ENCODE measurements at places on chromosomes 11 and 22.

GRCh38 chr11:94545264-94546161, 1.8 kb downstream of the FUT4 start:
- no peaks in the 10 kb centered on the region for H3K27me3 ChIP-seq
- no peak for DNase-seq
- no peak overlapping the region for H3K27ac ChIP-seq
- peaks cover 42% of the 10 kb centered on the region for H3K4me1 ChIP-seq
- H3K4me3 ChIP-seq = peak overlapping the region; percentile 77

- no peaks in the 10 kb centered on the region for H3K36me3 ChIP-seq
- H3K4me1 ChIP-seq = peaks cover 68% of the 10 kb centered on the region
- no peak for DNase-seq
These were observed 9.7 kb downstream of the PDGFB start for GRCh38 chr22:39234867-39235687.

DNA sequence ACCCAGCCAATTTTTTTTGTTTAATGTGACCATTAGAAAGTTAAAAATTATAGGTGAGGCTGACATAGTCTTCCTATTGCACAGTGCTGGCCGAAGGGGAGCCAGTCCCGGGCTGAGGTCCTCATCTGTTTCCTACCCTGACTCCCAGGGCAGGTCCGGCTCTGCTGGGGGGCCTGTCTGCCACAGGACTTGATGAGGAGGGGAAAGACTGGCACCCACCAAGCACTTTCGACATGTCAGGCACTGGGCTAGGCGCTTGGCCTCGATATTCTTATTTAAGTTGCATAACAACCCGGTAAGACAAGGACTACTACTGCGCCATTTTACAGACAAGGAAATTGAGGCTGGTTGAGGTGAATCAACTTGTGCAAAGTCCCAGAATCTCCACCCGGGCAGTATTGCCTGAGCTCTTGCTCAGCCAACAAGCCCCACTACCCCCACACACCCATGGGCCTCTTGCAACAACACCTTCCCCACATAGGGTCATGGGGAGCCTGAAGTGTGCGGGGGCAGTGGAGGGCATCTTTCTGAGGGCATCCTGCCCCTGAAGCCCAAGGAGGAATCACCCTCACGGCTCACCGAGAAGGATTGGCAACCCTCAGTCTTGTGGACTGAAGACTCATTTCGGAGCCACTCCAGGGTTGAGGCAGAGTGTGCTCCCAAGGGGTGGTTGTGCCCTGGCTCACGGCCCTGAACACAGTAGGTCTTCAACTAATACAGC, 62.7 kb upstream of the LINC01488 start:
- no peaks in the 10 kb centered on the region for H3K4me1 ChIP-seq
- peaks cover under 1% of the 10 kb centered on the region for H3K36me3 ChIP-seq
- no peak overlapping the region for H3K27ac ChIP-seq
- no peak for DNase-seq
- peaks cover under 1% of the 10 kb centered on the region for H3K27me3 ChIP-seq

DNA sequence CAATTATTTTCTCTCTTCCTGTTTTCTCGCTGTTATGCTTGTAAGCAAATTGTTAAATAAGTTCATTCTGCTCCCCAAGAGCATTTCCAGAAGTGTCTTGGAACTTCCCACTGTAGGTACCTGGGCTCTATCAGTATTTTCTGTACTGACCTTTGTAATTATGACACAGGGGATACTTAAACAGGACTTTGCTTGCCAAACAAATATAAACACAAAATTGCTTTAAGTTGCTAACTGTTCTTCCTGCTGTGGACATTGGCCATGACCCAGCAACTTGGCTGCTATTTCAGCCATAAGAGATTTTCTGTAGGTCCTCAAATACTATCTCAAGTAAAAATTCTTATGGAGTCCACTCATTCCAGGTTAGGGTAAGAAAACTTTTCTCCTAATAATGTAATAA, 30.1 kb downstream of the SYT9 start:
- no peak overlapping the region for H3K27ac ChIP-seq
- DNase-seq = no peak
- H3K4me1 ChIP-seq = no peaks in the 10 kb centered on the region
- no peak overlapping the region for H3K4me3 ChIP-seq
- H3K36me3 ChIP-seq = no peaks in the 10 kb centered on the region

DNA sequence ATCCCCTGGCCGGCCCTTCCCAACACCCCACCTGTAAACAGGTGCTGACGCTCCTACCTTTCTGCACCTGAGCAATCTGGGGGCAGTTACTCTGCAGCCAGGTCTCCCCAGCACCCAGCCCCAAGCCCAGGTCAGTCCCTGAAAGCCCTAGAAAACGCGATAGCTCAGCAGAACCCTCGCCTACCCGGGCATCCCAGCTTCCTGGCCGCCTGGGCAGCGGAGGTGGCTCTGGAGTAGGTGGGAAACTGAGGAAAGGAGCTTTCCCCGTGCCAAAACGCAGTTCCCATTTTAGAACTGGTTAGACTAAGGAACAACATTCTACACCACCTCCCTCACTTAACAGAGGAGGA, 445 bp downstream of the SYTL2 start:
- H3K36me3 ChIP-seq = no peaks in the 10 kb centered on the region
- H3K4me1 ChIP-seq = peaks cover 28% of the 10 kb centered on the region
- peak overlapping the region; percentile 82 for H3K4me3 ChIP-seq
- peak overlapping the region; percentile 56 for H3K27ac ChIP-seq
- peak; percentile 9 for DNase-seq
- H3K27me3 ChIP-seq = peaks cover 7% of the 10 kb centered on the region

- H3K4me1 ChIP-seq = no peaks in the 10 kb centered on the region
- no peak for DNase-seq
- no peaks in the 10 kb centered on the region for H3K36me3 ChIP-seq
- no peak overlapping the region for H3K4me3 ChIP-seq
- H3K27ac ChIP-seq = no peak overlapping the region
These were observed 69.5 kb downstream of the C11orf91 start for GRCh38 chr11:33630936-33631748.

DNA sequence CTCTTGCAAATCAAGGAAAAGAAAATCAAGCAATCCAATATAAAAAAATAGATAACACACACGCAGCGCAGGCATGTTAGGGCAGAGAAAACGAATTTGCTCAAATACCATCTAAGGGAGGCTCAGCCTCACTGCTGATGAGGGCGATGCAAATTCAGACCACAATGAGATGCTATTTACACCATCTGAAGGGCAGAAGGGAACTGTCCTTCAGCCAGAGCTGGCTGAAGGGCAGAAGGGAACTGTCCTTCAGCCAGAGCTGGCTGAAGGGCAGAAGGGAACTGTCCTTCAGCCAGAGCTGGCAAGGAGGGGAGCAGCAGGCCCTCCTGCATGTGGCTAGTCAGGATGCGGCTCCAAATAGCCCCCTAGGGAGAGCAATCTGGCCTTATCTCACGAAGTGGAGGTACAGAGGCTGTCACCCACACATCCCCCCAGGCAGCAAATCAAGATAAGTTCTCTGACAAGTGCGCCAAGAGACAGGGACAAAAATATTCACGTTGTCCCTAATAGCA, 7.6 kb upstream of the SLC39A13 start:
- peak overlapping the region; percentile 69 for H3K27ac ChIP-seq
- H3K4me3 ChIP-seq = peak overlapping the region; percentile 61
- no peak for DNase-seq
- peaks cover 21% of the 10 kb centered on the region for H3K4me1 ChIP-seq

GRCh38 chr22:28923826-28924732, 40.7 kb downstream of the ZNRF3 start:
- peaks cover 33% of the 10 kb centered on the region for H3K27me3 ChIP-seq
- H3K27ac ChIP-seq = no peak overlapping the region

GRCh38 chr11:65187146-65187675, 5.5 kb downstream of the CAPN1 start:
- no peak overlapping the region for H3K27ac ChIP-seq
- no peak overlapping the region for H3K4me3 ChIP-seq
- H3K4me1 ChIP-seq = peaks cover 10% of the 10 kb centered on the region
- peaks cover 18% of the 10 kb centered on the region for H3K36me3 ChIP-seq
- H3K27me3 ChIP-seq = no peaks in the 10 kb centered on the region
- DNase-seq = no peak

DNA sequence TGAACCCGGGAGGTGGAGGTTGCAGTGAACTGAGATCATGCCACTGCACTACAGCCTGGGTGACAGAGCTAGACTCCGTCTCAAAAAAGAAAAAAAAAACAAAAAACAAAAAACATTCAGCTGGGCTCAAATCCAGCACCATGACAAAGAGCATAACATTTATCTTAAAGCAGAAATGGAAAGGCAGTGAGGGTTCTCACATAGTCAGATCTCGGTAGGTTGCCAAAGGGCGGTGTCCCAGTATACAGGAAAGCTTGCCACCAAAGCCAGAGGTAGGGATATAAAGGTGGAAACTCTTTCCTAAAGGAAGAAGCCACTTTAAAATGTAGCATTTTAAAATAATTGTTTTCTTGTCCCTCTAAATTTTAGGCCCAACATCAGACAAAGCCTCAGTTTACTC, 22.4 kb upstream of the CAPRIN1 start:
- no peaks in the 10 kb centered on the region for H3K27me3 ChIP-seq
- no peak overlapping the region for H3K27ac ChIP-seq
- H3K4me1 ChIP-seq = no peaks in the 10 kb centered on the region
- no peak overlapping the region for H3K4me3 ChIP-seq
- H3K36me3 ChIP-seq = no peaks in the 10 kb centered on the region
- no peak for DNase-seq

DNA sequence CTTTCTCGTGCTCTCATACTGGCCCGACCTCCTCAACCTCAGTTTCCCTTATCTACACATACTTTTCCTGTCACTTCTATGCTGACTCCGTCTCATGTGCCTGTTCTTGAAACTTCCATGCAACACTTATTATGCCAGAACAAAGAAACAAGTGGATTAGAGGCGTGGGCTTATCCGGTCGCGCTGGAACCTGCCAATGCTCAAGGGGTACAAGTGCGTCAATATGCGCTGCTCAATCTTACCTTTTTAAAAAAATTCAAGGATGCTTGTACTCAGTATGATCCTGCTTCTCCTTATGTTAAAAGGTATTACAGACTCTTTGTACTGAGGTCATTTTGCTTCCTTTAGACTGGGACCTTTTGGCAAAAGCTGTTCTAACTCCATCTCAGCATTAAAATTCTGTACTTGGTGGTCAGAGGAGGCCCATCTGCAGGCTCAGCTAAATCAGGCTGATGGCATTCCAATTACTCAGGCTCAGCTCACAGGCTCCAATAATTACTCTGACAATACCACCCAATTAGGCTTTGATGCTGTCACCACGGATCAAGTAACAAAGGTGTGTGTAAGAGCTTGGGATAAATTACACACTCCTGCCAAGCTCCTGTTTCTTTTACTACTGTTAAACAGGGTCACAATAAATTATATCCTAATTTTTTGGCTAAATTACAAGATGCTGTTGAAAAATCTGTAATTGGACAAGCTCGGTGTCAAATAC, 26.3 kb upstream of the ALDH3B2 start:
- H3K27me3 ChIP-seq = peaks cover 5% of the 10 kb centered on the region
- H3K4me1 ChIP-seq = no peaks in the 10 kb centered on the region
- H3K27ac ChIP-seq = no peak overlapping the region
- no peak overlapping the region for H3K4me3 ChIP-seq
- no peak for DNase-seq

- no peak overlapping the region for H3K27ac ChIP-seq
- DNase-seq = no peak
- no peak overlapping the region for H3K4me3 ChIP-seq
- no peaks in the 10 kb centered on the region for H3K4me1 ChIP-seq
- peaks cover 8% of the 10 kb centered on the region for H3K27me3 ChIP-seq
These were observed 3.0 kb upstream of the MUC2 start for GRCh38 chr11:1071571-1072115.

DNA sequence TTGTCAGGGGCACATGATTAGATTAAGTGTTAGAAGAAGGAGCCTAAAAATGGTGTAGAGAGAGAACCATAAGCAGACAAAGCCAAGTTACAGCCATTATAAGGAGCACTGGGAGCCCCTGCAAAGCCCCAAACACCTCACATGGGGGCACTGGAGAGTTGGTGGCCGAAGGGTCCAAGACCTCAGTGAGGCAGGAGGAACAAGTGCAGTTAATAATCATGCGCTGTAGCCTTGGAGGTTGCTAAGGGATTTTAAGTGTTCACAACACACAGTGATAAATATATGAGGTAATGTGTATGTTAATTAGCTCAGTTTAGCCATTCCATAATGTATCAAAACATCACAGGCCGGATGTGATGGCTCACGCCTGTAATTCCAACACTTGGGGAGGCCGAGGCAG, 54.4 kb upstream of the JAM3 start:
- no peaks in the 10 kb centered on the region for H3K4me1 ChIP-seq
- no peak for DNase-seq
- no peak overlapping the region for H3K27ac ChIP-seq
- H3K4me3 ChIP-seq = no peak overlapping the region
- peaks cover 3% of the 10 kb centered on the region for H3K27me3 ChIP-seq

- H3K27ac ChIP-seq = no peak overlapping the region
- no peak overlapping the region for H3K4me3 ChIP-seq
- H3K36me3 ChIP-seq = no peaks in the 10 kb centered on the region
- DNase-seq = no peak
- no peaks in the 10 kb centered on the region for H3K27me3 ChIP-seq
These were observed 219.6 kb downstream of the C11orf87 start for GRCh38 chr11:109641549-109641948.

DNA sequence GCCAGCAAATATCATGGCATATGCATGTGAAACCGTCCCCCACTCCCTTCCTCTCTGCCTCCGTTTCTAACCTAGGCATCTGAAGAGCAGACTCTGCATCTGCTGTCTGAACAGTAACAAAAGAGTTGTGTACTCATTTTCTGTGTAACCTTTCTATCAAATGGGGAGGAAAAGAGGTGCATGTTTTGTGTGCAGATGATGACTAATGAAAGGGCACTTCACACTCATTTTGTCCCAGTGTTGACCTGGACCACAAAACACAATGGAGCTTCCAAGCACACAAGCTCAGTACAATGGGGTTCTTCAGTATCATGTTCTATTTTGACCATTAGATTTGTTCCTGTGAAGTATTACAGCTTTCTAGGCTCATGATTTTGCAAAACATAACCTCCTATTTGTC, 13.0 kb downstream of the JHY start:
- H3K36me3 ChIP-seq = peaks cover 3% of the 10 kb centered on the region
- no peak overlapping the region for H3K27ac ChIP-seq
- peaks cover 4% of the 10 kb centered on the region for H3K4me1 ChIP-seq
- H3K27me3 ChIP-seq = no peaks in the 10 kb centered on the region
- H3K4me3 ChIP-seq = no peak overlapping the region

DNA sequence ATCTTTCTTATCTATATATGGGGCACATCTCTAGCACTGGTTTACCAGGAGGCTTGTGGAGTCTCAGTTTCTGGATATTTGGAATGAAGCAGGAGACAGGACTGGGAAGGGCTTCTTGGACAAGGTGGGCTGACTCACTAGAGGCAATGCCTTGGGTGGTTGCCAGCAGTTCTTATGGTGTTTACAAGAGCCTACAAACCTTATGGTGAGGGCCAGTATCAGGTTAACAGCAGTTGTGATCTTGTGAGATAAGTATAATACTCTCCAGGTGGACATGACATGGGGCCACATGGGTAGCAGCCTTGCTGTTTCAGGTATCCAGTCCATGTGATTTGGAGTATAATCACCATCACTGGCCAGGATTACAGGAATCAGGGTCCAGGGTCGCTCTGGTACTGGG, 10.2 kb downstream of the FUT4 start:
- H3K36me3 ChIP-seq = no peaks in the 10 kb centered on the region
- H3K27me3 ChIP-seq = no peaks in the 10 kb centered on the region
- H3K4me3 ChIP-seq = no peak overlapping the region
- DNase-seq = no peak
- H3K4me1 ChIP-seq = peaks cover 3% of the 10 kb centered on the region
- no peak overlapping the region for H3K27ac ChIP-seq
